ENCODE measurements at places on chromosomes 3 and 15.

DNA sequence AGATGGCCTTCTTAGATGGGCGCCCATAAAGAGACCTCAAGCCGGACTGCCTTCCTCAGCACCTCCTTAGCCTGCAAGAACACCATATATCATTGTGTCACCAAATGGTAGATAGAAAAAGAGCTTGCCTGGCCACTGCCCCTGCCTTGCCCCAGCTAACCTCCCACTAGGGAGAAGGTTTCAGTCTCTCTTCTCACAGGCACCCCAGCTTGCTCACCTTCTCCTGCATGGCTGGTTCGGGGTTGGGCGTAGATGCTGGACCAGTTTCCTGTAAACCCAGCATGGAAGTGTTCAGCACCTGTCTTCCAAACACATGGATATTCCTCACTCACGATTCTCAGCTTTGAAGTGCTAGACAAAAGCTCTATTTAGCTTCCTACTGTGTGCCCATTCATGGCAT is 3.3 kb upstream of the SLC22A14 start:
- no peak for DNase-seq

DNA sequence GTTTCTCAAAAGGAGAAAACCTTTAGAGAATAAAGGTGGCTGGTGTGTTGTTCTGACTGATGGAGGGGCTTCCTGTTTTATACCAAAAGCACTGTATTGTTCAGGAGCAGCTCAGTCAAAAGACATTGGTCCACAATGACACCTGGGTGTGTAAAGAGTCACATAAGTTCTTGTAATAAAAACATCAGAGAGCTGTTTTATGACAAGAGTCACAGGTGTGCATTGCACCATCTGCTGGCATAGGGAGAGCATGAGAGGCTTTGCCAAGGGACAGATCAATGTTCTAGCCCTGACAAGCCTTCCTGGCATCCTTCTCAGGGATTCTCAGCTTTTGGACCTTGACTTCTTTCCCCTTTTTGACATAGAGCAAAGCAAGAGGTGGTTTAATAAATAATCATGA is 20.4 kb downstream of the ARPP21 start:
- DNase-seq: no peak

DNA sequence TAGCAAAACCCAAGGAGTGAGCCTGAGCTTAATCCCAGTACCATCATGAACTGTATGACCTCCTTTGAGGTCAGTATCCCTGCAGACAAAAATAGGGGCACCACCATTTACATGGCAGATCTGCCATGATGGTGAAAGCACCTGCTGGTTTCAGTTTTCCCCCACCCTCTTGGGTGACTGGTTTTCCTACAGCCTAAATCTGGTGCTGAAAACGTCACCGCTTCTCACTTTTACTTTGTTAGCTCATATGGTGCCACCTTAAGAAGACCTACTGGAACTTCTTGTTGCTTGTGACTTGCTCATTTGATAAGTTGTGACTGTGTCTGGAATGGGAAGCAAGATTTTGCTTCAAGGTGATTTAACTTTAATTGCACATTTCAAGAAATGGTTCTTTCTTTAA is 5.1 kb downstream of the PPP1R2 start:
- DNase-seq: no peak

- no peak for DNase-seq
Observed at GRCh38 chr15:60528530-60528929, 49.6 kb upstream of the ICE2 start.

- no peak for DNase-seq
Observed at GRCh38 chr3:41224120-41224806, 25.0 kb downstream of the CTNNB1 start.

DNA sequence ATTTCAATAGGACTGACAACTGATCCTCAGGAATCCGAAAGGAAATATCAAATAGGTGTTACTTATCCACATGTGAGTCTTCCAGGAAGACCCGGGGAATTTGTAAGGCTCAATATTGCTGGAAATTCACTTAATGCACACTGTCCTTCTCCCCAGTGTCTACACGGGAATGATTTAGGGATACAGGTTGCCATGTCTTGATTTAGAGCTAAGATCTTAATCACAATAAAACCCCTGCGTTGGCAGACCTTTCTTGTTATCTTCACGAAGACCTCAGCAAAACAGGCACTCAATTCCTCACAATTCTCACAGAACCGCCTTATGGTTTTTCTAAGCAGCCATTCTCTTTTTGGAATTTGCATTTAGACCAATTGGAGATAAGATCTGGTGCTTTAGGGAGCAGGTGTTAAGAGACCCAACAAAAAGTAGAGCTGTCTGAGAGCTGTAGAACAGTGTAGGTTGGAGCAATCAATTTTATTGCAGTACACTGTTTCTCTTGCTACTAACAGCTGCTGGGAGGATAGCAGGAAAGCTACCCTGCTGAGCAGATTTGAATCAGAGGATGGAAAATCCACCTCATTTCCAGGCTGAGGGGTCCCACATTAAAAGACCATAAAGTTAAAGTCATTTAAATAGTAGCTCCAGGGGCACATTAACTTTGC is 925.7 kb downstream of the EPHA3 start:
- DNase-seq: no peak

DNA sequence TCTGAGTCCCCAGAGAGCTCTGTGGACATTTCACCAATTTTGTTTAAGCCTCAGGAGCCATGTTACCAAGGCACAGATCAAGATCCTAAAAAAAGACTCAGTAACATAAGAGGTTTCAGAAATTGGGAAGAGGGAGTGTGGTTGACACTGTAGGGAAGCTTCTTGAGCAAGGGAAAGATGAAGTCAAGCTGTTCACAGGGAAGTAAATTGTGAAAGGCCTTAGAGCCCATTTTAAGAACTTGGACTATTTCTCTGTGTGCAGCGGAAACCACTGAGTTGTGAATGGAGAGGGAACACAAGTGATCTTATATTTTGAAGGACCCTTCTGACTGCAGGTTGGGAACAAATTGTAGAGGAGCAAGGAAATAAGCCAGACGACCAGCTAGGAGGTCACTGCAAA is 18.7 kb downstream of the BCL2A1 start:
- DNase-seq: no peak

DNA sequence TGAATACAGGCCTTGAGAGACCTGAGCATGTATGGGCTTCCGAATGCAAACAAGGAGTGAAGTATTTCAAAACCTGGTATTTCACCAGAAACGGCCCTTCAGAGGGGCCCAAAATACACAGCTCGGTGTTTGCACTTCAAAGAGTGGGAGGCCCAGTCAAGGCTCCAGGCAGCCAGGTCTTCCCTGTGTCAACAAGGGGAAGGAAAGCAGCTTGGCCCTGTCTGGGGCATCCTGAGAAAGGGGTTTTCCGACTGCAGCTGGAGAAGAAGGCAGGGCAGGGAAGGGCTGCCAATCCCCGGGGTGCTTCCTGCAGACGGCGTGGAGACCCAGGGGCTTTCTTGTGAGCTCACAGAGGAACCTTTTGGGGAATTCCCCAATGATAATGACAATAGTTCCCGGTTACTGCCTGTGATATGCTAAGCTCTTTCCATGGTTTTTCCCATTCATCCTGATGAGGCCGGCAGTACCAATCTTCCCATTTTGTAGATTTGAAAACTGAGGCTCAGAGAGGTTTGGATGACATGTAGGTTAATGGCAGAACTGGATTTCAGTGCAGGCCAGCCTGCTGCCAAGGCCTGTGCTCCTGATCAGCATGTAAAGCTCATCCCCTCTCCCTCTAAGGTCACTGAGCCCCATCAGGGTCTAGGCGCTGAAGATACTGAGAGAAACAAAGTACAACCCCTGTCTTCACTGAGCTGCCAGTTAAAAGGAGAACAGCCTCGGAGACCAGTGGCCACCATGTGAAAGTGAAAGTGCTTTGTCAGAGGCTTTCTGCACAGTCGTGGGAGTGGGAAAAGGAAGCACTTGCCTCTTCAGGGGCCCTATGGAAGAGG is 43.0 kb upstream of the TLE3 start:
- DNase-seq: no peak

- no peak for DNase-seq
Observed at GRCh38 chr3:55615039-55615693, 128.1 kb upstream of the WNT5A start.

GRCh38 chr3:158407844-158408517 is 163.0 kb upstream of the MLF1 start:
- no peak for DNase-seq

DNA sequence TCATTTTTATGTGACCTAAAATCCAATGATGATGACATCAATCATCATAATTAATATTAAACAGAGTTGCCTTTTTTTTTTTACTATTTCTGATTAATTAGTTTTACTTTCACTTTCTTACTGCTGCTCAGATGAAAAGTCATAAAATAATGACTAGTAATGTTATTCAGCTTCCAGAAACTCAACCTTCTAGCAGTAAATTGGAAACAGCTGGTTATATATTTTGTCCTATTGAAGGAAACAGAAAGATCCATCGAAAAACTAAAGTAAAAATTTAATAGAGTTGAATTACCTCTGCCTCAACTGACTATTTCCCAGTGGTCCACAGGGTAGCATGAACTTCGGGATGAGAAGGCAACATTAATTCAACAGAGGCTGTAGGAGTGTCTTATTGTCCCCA is 107.1 kb upstream of the PTX3 start:
- no peak for DNase-seq

DNA sequence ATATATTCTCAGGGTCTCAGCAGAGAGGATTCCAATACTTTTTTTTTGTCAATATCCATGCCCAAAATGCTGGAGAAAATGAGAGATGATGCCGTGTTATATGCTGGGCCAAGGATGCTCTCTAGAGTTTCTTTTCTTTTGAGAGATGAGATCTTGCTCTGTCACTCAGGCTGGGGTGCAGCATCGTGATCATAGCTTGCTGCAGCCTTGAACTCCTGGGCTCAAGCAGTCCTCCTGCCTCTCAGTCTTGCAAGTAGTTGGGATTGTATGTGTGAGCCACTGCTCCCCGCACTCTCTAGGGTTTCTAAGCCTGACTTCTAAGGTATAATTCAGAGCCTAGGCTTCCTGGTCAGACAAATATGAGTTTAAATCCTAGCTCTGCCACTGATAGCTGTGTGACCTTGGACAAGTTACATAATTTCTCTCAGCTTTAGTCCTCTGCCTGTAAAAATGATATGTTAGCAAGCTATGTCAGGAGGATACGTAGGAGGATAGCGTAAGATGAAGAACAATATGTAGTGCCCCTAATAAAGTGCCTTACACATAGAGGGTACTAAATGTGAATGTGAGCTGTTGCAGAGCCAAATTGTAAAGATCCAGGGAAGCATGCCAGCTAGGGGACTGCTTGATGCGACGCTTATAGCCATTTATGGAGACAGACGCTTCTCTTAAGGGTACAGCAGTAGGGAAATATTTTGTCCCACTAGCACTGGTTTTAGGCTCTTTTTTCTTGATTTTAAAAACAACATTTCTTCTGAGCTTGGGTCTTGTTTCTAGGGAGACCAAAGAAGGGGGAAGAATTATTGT is 7.4 kb downstream of the STARD9 start:
- no peak for DNase-seq

- no peak for DNase-seq
Observed at GRCh38 chr3:134311693-134312071, 61.0 kb upstream of the RYK start.

GRCh38 chr15:63708126-63708772 is 111.1 kb downstream of the FBXL22 start:
- DNase-seq: no peak

DNA sequence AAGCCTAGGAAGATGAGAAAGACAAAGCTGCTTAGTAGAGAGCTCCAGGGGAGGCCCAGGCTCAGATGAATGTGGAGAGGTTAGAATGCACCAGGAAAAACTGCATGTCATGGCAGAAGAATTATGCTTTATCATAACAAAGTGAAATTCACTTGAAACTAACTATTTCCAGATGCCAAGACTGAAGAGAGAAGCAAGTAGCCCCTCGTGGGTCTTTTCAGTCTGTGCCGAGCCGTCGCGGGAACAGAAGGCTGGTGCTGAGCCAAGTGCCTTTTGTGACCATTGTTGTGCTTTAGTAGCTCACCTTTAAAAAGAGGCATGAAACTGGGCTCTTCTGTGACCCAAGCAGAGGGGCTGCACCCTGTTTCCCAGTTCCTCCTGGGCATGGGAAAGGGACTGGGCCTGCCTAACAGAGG is 73.2 kb downstream of the CHDH start:
- no peak for DNase-seq

DNA sequence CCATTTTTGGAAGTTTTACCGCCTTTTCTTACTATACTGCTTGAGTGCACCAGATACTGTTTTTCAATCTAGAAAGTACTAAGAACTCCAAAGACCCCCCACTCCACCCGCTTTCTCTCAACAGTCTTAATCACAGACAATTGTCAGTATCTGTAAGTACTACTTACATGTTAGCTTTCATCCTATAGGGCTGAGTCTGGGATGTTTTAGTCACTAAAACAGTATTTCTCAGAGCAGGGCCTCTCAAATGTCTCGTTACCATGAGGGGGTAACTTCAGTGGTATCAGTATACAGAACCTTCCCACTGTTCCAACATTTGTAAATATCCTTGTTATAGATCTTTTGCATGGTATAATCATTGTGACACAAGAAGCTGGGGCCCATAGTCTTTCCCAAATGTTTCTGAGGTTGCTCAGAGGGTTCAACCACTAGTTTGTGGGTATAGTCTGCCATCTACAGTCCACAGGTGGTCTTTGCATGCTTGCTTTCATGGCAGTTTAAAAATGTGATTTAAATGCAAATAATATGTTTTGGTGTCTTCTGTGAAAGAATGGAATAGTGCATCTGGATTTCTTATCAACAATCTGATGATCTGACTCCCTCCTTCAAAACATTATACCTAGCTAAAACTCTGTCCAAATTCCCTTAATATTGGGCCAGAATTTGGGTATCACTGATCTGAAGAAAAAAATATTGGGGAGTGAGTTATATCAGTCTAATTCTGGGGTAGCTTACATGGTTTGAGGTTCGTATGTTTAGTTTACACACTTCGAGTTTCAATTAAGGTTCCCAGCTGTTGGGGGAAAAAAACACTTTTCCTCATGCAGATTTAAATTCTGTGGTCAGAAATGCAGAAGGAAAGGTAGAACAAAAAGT is 18.0 kb upstream of the DNAJC13 start:
- no peak for DNase-seq

GRCh38 chr15:68154923-68155559 is 50.1 kb downstream of the CALML4 start:
- DNase-seq: no peak

- DNase-seq: no peak
Observed at GRCh38 chr15:27223179-27223578, 252.2 kb downstream of the GABRG3 start.

DNA sequence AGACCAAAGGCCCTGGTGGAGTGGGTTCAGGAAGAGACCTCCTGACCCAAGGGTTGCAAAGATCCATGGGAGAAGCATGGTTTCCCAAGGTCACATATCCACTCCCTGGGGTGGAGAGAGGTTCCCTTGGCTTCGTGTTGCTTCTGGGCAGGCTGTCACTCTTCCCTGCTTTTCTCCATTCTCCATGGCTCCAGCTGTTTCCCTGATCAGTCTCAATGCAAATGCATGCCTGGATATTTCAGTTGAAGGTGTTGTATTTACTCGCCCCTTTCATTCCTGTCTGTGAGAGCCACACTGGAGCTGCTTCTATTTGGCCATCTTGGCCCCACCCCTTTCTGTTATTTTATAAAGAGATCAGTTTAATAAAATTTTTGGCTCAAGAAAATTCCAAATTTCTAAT is 95.0 kb upstream of the PLSCR4 start:
- DNase-seq: no peak

DNA sequence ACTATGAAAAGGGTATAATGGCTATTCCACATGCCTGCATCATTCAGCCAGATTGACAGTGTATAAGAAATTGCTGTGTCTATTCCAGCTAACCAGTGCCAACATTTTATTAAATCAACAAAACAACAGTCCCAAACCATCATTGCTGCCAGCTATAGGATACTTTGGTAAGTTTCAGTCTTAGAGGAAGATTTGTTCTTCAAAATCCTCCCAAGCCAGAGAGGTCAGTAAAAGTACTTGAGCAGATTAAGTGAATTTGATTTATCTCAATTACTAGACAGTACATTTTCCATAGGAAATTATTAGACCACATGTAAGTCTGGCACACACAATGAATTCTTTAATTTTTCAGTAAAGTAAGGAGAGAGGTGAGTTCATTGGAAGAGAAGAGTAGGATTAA is 50.7 kb downstream of the TFG start:
- no peak for DNase-seq

Measured in stimulated activated CD4-positive, alpha-beta T cell treated with anti-CD3 and anti-CD28 coated beads, Interleukin-1b, Interleukin-23, amount 100 ng/mL, for 1 hour (primary cell).